ENCODE measurements at places on chromosomes 7 and 10.

DNA sequence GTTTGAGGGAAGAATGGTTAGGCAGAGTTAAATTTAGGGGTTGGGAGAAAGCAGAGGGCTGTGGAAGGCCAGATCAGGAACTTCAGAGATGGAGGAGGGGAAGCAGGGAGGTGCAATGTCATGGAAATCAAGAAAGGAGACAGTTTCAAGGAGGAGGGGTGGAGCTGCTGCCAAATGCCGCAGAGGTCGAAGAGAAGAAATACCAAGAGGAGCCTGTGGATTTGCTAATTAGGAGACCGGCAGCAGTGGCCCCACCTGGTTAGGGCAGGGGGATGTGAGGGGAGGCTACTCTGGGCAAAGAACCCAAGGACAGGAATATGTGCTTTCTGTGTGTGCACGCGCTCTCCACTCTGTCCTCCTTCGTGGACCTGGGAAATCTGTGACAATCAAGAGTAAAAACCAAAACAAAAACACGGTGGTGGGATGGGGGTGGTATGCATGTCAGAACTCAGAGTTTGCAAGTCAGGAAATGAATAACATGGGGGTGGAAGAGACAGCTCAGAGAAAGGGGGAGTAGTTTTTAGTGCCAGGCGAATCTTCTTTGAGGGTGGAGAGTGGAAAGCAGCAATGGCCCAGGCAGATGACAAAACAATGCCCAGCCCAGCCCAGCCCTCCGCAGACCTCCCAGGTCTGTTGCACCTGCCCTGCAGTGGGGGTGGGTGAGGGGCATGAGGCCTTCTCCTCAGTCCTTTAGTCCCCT lies 102.9 kb upstream of the PAX2 start:
- no peak for DNase-seq

- DNase-seq: no peak
These were observed 221.7 kb downstream of the ZWINT start for GRCh38 chr10:56139405-56139804.

GRCh38 chr10:26696786-26697162 lies 727 bp upstream of the PDSS1 start:
- DNase-seq: no peak

DNA sequence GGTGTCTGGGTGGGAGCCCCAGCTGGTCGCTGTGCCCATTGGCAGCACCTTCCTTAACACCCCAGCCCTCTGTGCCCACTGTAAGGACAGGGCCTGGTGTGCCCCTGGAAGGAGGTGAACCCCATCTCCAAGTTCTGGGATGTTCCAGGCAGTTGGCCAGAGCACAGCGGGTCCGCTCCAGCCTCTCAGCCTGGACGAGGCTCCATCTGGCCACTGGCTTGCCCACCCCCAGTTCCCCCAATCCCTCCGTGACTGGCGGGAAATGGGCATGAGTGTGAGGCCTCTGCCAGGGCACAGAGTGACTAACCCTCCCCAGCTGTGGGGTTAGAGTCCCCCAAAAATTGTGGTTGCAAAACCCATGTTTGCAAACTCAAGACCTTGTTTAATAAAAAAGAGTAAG lies 15.6 kb downstream of the GRIFIN start:
- DNase-seq: no peak

Data from suppressor macrophage (primary cell).